NCI-H1105 (cell line): ENCODE measurements at places on chromosomes 12 and 14.

GRCh38 chr14:70358631-70359030 is 852 bp downstream of the COX16 start:
- DNase-seq: no peak

GRCh38 chr12:127165567-127166392 is 1101.2 kb upstream of the TMEM132C start:
- DNase-seq: peak; percentile 78

DNA sequence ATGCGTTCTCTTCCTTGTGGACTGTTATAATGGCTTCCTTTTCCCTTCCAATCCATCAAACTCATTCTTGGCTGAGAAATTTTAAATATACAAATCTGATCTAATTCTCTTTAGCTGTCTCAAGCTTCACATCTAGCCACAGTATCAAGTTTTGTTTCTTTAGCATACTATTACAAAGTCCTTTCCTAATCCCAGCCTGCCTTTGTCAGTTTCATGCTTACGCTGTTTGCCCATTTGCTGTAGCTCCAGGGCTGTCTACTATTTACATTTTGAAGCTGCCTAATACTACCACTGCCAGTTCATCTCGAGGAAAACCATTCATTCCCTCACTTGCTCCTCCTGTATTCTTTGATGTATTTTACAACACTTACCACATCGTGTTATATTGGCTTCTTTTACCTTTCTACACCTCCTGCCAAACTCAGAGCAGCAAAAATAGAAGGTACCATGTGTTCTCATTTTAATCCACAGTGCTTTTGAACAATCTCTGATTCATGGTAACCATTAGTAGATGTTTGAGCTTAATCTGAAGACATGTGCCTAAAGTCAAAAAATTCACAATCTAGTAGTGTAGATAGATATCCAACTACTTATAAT is 42.9 kb downstream of the ARID4A start:
- DNase-seq: no peak

GRCh38 chr12:92546259-92546634 is 156.5 kb upstream of the PLEKHG7 start:
- no peak for DNase-seq

DNA sequence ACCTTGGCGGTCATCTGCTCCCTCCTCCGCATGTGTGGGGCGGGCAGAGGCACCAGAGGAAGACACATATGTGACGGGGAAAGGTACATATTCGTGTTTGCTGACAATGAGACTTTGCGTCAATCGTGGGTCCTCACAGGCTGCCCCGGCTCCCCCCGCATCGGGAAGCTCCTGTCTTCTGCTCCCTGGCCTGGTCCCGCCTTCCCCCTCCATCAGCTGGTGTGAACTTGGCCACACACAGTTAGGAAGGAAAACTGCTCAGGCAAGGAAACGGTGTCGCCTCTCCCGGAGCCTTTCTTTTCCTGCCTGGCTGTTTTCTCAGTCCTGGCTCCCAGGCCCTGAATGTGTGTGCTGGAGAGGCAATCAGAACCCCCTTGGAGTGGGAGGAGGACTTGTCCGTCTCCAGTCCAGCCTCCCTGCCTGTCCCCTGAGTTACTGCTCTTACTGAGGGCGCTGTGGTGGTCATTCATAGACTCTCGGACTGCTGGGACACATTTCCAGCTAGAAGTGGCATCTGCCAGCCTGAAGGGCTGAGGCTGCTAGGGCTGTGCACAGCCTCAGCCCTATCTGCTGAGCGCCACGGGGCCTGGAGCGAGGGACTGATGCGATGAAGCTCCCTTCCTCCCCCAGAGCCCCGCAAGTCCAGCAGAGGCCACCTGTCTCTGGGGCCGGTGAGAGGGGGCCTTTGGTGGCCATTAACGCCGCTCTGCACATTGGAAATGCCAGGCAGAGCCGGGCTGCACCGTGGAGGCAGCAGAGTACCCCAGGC is 44.2 kb upstream of the TSPAN9 start:
- no peak for DNase-seq

GRCh38 chr12:32895688-32896431 is 717 bp downstream of the PKP2 start:
- DNase-seq: peak; percentile 29

DNA sequence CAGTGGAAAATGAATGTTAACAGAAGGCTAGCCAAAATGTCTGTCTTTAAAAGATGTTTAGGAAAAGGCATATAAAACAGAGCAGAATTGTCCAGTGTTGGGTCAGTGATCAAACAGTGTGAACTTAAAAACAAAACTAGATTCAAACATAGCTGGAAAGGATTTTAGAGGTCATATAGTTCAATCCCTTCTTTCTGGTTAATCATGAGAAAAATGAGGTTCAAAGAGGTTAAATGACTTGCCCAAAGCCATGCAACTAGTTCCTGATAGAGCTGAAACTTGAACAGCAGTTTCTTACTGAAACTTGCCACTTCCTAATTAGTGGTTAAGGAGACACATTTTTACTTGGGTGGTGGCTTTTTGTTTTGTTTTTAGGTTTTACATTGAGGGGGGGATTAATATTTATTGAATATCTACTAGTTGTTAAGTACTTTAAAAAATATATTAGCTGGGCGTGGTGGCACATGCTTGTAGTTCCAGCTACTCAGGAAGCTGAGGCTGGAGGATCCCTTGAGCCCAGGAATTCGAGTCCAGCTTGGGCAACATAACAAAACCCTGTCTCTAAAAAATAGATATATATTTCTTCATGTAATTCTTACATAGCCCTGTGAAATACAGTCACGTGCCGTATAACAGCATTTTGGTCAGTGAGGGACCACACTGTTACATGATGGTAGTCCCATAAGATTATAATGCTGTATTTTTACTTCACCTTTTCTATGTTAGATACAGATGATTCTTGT is 20.4 kb downstream of the ACVR1B start:
- DNase-seq: no peak

DNA sequence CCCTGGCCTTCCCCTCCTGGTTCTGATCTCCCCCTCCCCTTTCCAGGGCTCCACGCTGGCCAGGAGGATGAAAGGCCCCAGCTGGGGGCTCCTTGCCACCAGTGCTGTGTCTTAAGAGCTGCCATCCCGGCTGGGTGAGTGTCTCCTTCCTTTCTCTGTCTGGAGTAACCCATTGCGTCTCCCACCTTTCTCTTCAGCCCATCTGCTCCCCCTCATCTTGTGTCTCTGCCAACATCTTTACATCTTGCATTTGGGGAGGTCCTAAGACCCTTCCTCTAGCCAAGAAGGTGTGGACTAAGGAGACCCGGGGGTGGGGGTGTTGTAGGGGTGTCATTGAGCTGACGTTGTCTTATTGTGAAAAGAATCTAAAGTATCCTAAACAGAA is 505 bp downstream of the BCL2L2 start:
- no peak for DNase-seq
